ENCODE measurements at places on chromosomes 16 and 17.

DNA sequence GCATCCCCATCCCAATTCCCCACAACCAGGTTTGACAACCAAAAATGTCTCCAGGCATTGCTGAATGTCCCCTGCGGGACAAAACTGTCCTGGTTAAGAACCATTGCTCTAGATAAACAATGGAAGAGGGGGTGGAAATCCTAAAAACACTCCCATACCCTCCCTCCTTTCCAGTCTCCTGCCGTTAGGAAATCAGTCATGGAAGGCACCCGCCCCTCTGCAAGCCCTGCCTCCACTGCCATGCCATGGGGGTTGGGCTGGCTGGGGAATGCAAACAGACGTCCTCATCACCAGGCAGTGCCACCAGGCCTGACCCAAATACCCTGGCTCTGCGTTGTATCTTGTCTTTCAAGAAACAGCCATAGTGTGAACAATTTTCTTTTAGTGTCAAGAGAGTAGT, 57.5 kb downstream of the CYTH1 start:
- no peak for DNase-seq

DNA sequence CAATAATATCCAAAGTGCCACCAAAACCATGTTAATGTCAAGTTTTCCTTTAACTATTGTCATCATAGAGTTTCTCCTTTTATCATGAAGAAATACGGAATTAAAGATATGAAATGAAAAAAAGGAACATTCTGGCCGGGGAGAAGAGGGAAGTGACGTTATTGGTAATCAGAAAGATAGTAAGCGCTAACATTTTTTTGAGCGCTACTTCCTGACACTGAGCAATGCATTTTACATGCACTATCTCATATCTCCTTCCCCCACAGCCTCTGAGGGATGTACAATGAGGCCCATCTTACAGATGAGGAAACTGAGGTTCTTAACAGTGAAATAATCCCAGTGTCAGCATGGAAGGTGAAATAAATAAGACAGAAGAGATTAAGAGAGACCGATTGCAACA, 410.9 kb downstream of the SOX9 start:
- DNase-seq, result no peak

GRCh38 chr17:222172-222571, 40.7 kb upstream of the DOC2B start:
- DNase-seq, result no peak

- no peak for DNase-seq
These were observed 3.1 kb downstream of the FOXL1 start for GRCh38 chr16:86581458-86581857.

DNA sequence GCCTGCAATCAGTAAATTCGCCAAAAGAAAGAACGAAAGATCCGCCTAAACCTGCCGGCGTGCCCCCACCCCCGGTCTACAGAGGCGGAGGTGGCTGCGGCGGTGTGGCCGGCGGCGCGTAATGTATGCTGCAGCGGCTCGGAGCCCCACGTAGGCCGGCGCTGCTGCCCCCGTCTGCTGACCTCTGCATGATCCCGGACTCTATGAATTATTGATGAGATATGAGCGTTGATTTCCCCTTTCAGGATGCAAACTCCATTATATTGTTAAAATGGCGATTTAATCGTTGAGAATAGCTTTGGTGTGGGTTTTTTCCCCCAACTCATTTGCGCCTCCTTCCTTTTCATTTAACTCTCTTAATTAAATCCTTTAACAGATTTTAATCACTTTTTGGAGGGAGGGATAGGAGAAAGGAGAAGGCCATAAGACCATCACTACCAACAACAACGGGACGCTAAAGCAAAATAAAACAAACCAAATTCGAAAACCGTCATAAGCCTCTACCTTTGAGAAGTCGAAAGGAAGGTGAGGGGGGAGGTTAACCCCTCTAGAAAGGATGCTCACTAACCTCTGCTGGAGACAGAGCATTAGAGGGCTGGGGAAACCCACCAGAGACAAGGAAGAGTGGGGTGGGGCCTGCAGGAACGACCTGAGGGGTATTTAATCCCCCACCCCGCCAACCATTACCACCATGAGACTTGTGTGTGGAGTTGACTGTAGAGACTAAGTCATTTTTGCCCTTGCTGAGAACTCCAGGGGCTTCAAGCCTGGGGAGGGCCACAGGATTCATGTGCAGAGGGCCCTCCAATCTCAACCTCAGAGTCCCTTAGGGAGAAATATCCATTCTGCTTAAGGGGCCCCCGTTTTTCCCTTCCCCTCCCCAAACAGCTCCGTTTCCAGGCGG, 3.4 kb downstream of the HOXB3 start:
- no peak for DNase-seq

DNA sequence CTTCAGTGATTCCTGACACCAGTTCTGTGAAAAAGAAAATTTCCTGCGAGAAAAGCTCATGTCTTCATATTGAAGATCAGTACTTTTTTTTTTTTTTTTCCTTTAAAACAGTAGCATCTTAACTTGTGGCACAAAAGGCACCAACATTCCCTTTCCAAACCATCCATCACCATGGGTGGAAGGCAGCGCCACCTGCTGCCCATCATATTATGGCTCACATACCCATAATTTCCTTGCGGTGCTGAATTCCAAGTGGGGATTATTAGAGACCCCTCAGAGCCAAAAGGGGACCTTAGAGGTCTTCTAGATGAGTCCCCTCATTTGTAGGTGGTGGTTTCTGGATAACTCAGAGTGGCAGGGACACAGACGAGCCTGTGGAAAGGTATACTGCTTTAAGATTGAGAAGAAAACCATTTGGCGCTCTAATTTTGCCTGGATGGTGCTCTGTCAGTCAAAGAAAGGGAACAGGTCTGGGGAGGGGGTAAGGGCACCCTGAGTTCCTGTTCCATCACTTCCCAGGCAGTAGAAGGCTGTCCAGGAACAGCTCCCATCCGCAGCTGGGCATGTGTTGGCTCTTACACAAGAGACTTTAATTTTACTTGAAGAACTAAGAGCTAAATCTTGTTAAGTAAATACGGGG, 7.9 kb upstream of the SOST start:
- DNase-seq, result peak; percentile 28

- no peak for DNase-seq
These were observed 53.7 kb downstream of the SF3B3 start for GRCh38 chr16:70577256-70577698.

- DNase-seq, result no peak
These were observed 43.3 kb upstream of the CBFA2T3 start for GRCh38 chr16:89020068-89020924.

- DNase-seq, result no peak
These were observed 3.5 kb downstream of the UBE2I start for GRCh38 chr16:1312903-1313302.

DNA sequence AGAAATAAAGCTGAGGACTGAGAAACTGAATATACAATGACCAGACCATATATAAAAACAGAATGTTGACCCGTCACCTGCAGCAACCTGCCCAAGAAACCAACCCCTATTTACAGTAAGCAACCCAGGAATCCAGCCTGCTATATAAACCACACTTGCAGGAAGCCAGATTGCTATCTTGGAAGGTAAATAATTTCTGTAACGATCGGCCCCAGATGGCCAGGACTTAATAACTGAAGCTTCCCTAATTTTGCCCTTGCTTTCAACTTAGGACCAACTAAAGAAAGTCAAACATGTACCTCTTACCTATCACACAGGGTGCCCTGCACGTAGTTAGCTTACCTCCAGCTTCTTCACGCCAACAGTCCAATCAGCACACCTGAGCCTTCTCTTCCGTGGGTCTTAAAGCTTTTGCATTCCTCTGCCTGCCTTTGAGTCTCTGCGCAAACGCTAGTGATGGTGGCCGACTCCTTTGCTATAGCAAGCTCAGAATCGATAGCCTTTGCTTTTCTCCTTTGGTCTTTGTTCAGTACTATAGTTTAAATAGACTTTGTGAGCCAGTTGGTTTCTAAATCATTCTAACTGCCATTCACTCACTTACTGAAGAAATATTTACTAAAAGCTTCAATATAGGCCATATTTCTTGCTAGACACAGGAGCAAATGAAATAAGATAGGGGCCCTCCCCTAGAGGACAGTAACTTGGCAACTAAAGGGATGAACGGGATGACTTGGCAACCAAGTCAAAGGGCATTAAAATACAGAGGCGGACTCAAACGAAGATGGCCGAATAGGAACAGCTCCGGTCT, 31.3 kb downstream of the MPHOSPH6 start:
- no peak for DNase-seq

DNA sequence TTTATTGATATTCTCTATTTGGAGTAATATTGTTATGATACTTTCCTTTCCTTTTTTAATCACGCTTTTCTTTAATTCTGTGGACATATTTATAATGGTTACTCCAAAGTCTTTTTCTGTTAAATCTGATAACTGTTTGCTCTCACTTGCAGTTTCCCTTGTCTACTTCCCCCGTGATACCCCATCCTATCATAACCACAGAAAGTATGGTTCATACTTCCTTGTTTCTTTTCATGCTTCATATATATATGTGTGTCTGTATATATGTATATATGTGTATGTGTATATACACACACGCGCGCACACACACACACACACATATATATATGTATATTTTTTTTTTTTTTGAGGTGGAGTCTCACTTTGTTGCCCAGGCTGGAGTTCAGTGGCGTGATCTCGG, 23.5 kb downstream of the SPECC1 start:
- DNase-seq, result no peak

DNA sequence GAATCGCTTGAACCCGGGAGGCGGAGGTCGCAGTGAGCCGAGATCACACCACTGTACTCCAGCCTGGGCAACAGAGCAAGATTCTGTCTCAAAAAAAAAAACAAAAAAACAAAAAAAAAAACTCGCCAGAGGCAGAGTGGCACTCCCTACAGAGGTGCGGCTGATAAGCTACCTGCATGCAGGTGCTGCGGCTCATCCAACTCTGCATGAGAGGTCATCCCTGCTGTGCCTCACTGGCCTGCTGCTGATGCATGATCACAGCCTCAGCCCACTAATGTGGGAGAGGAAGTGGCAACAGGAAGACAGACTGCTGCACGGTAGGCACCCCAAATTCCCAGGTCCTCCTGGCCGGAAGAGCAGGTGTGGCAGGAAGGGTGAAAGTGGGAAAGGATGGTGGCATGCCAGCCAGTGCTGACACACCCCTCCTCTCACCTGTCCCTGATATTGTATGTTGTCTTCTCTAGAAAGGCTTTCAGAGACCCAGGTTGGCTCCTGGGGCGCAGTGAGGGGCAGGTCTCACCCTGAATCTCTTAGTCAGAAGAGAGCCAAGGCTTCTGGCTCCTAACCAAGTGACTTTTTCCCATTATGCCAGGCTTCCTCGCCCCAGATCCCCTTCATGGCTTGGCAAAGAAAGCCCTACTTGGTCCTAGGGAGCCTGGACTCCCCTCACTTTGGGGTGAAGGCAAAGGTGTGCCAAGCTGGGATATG, 11.8 kb downstream of the NXPH3 start:
- no peak for DNase-seq

DNA sequence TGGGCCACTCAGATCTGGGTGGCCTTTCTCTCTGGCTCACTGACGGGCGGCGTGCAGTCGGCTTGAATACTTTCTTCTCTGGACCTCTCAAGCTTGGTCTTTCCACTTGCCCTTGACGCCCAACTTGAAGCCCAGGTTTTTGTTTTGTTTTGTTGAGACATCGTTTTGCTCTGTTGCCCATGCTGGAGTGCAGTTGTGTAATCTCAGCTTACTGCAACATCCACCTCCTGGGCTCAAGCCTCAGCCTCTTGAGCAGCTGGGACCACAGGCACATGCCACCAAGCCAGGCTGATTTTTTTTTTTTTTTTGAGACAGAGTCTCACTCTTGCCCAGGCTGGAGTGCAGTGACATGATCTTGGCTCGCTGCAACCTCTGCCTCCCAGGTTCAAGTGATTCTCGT, 22.7 kb upstream of the KIF19 start:
- DNase-seq, result no peak

- no peak for DNase-seq
These were observed 14.8 kb upstream of the ZFP90 start for GRCh38 chr16:68524069-68524820.

GRCh38 chr17:59391021-59391420, 59.6 kb downstream of the YPEL2 start:
- no peak for DNase-seq
